Airway epithelial cell (primary cell): ENCODE measurements at places on chromosomes 11 and 22. TPM values are rescaled to one million over a fixed set of nuclear protein-coding genes. Genes with fewer than 3 reads are reported as not detected.

The COPB1 gene
- 103 and 120 TPM in 2 replicates for total RNA-seq

The RBMXL2 gene
- total RNA-seq = not detected in 2 replicates

The GSTT2B gene
- 0.99 and 2.1 TPM in 2 replicates for total RNA-seq

The SCT gene
- total RNA-seq = not detected in 2 replicates

The SLC17A6 gene
- not detected in 2 replicates for total RNA-seq

The GAS2L1 gene
- total RNA-seq = 25.3 and 29.8 TPM in 2 replicates

The F2 gene
- total RNA-seq = not detected in 2 replicates

The OR2AG2 gene
- total RNA-seq = 0.07 TPM in 1 of 2 replicates, not detected in the other

The HIRA gene
- total RNA-seq = 14.5 and 17.3 TPM in 2 replicates

The INPP5J gene
- 2.2 and 2.4 TPM in 2 replicates for total RNA-seq

The CST6 gene
- 8.9 and 9.3 TPM in 2 replicates for total RNA-seq

The CECR2 gene
- total RNA-seq = 0.07 TPM in 1 of 2 replicates, not detected in the other

The LINC01488 gene
- not detected in 2 replicates for total RNA-seq

The TBC1D10A gene
- 31.9 and 32.6 TPM in 2 replicates for total RNA-seq

The TH gene
- total RNA-seq = 0.33 and 0.99 TPM in 2 replicates

The CD151 gene
- total RNA-seq = 323 and 365 TPM in 2 replicates

The MPPED2 gene
- not detected in 2 replicates for total RNA-seq

The TREH gene
- total RNA-seq = not detected in 2 replicates

The GGTLC3 gene
- total RNA-seq = not detected in 2 replicates

The SPDYC gene
- not detected in 2 replicates for total RNA-seq

The ILK gene
- total RNA-seq = 63.5 and 73.3 TPM in 2 replicates

The KCNJ1 gene
- 0.07 and 0.33 TPM in 2 replicates for total RNA-seq

The GLB1L2 gene
- total RNA-seq = 2.9 and 4.0 TPM in 2 replicates

The ASRGL1 gene
- total RNA-seq = not detected in 2 replicates

The OR8G5 gene
- not detected in 2 replicates for total RNA-seq
